Stimulated activated CD8-positive, alpha-beta memory T cell treated with anti-CD3 and anti-CD28 coated beads, Interleukin-2, amount 100 ng/mL, for 1 hour (primary cell): ENCODE measurements at places on chromosomes 7 and 10.

DNA sequence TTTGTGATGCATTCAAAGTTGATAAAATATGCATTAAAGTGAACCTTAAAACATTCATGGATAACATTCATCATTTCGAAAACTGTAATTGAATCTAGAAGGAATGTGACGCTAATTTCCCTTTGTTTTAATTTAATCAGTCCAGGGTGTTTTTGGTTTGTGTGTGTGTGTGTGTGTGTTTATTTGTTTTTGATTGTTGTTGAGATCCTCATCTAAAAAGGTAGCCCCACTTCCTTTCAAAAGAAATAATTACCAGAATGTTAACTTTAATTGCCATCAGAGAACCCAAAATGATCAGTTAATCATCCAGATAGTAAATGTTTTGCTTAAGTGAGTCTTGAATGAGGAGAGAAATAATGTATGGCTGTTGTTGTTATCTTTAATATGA lies 74.5 kb upstream of the PTPRZ1 start:
- no peak for DNase-seq

- DNase-seq = no peak
Measured at GRCh38 chr10:54985732-54986131, 184.7 kb upstream of the PCDH15 start.

DNA sequence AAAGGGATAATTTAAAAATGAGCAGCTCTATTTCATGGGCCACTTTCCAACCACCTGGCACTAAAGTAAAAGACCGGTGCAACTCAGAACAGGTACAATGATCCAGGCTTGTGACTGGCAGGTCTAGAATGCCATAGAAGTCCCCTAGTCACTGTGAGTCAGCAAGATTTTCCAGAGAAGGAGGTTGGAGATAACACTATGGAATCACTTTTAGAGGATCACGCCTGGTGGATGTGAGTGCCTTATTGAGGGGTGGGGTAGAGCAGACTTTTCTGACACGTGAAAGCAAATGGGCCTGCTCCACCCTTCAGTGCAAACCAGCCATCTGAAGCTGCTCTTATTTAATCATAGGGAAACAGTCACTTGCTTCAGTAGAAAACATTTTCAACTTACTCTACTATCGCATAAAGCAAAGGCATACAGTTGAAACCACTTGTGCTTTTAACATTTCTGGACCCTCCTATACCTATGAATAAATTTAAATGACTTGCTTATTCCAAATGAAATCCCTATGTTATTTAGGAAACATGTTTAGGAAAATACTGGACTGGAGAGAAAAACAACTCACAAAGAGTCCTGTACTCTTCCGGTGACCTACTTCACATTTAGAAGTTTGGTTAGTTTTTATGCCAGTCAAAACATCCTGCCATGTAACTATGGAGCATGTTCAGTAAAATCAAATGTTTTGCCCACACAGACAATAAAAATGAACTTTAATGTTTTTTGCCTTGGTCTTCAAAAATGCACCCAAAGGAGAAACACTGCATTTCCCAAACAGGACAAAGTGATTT lies 21.5 kb upstream of the AKR1C1 start:
- DNase-seq = no peak

DNA sequence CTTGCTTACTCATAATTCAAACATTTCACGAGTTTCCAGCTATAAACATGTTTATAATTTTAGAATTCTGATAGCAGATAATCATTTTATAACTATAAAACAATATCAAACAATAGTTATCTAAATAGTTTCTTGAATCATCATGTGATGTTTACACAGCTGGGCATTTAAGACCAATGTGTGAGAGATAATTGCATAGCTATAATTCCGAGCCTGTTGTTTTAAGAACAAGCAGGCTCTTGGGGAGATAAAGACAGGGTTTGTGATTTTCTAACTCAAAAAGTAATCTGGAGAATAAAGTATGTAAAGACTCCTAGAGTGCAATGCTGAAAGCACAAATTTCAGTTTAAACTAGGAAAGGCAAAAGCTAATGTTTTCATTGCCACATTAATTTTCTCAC lies 331.2 kb downstream of the LRRTM3 start:
- no peak for DNase-seq

GRCh38 chr10:23717913-23718312 lies 279.0 kb downstream of the OTUD1 start:
- no peak for DNase-seq

DNA sequence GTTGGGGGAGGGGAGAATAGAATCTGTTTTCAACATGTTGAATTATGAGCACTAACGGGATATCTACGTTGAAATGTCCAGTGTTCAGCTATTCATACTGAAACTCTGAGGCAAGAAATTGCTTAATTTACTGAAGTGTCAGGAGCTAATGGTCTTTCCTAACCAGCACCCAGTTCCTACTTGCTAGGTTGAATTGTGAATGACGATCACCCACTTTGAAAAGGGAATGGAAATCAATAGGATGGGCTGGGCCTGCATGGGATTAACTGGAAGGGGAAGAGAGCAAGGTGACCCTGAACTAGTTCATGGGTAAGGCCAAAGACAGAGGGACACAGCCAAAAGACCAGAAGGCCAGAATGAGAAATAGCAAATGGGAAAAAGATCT lies 51.3 kb downstream of the HIPK2 start:
- no peak for DNase-seq

DNA sequence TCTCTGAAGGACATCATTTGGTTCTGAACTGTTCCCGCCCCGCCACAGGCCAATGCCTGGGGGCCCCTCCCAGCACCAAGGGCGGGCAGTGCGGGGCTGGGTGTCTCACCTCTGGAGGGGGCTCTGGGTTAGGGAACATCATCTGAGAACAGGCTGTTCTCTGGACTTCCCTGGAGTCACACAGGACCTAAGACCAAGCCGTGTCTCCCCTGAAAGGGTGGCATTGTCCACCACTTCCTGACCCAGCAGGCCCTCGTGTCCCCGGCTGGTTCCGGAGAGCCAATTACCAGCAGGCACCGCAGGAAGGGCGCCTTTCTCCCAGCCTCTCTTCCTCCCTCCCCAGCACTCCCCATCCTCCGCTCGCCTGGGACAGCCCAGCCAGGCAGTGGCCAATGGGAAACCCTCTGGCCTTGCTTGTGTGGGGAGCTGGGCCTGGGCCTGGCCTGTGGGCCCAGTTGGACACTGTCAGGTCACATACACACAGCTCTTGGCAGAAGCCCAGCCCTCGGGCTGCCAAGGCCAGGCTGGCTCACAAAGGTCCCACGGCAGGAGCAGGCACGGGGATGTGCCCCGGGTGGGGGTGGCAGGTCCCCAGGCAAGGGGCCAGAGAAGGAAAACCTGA lies 119.5 kb downstream of the SPDYE5 start:
- DNase-seq = no peak

GRCh38 chr10:12158111-12158510 lies 28.6 kb downstream of the SEC61A2 start:
- no peak for DNase-seq

- DNase-seq = no peak
Measured at GRCh38 chr10:44809647-44810046, 101.5 kb upstream of the TMEM72 start.

DNA sequence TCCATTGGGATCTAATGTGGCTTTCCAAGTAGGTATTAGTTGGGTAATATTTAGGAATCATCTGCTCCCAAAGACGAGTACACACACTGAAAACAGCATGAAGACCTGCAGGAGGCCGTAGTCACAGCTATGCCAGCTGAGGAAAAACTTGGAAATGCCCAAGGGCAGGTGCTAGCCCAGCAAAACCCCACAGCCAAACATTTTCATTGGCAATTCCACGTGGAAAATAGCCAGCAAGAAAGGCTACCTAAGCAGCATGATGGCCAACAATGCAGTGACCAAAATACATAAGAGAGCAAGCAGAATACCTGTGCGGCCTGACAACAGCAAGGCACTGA lies 32.7 kb downstream of the DOCK4 start:
- DNase-seq = no peak

- no peak for DNase-seq
Measured at GRCh38 chr7:100464210-100464660, at the start of gene SPACDR. TSS of gene SPACDR (minus strand) at chr7:100464260. CDS start at chr7:100464025, 235 bp downstream.

- DNase-seq = no peak
Measured at GRCh38 chr7:68729371-68729770, 868.9 kb upstream of the AUTS2 start.

DNA sequence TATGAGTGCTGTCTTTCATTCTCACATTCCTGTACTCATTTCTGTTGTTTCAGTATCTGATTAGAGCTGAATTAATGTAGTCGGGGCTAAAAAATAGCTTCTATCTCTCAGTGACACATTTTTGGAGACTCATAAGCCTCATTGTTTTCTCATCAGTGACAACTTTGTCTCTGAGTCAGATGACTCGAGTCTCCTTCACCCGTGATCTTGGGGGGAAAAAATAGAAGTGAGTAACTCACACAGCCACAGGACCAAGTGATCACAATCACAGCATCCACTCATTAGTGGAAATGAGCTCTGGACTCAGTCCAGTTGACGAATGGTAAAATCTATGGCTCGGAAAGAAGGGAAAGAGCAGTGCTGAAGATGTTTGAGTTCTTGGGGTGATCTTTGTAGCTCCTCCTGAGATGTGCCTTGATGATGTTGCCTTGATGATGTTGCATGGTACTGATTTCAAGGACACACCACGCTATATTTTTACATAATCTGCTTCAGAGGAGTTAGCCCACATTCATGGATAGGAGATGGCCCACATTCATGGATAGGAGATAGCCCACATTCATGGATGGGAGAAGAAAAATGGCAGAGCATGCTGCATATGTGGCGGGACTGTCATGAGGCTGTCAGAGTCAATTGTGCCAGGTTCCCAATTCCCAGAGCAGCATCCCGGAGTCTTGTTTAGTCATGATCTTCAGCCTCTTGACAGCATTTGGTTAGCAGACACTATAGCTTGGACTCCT lies 214.7 kb downstream of the CELF2 start:
- DNase-seq = no peak

- no peak for DNase-seq
Measured at GRCh38 chr10:45442662-45443061, 68.6 kb downstream of the ALOX5 start.

- DNase-seq = no peak
Measured at GRCh38 chr10:64142395-64142794, 621.2 kb downstream of the REEP3 start.

DNA sequence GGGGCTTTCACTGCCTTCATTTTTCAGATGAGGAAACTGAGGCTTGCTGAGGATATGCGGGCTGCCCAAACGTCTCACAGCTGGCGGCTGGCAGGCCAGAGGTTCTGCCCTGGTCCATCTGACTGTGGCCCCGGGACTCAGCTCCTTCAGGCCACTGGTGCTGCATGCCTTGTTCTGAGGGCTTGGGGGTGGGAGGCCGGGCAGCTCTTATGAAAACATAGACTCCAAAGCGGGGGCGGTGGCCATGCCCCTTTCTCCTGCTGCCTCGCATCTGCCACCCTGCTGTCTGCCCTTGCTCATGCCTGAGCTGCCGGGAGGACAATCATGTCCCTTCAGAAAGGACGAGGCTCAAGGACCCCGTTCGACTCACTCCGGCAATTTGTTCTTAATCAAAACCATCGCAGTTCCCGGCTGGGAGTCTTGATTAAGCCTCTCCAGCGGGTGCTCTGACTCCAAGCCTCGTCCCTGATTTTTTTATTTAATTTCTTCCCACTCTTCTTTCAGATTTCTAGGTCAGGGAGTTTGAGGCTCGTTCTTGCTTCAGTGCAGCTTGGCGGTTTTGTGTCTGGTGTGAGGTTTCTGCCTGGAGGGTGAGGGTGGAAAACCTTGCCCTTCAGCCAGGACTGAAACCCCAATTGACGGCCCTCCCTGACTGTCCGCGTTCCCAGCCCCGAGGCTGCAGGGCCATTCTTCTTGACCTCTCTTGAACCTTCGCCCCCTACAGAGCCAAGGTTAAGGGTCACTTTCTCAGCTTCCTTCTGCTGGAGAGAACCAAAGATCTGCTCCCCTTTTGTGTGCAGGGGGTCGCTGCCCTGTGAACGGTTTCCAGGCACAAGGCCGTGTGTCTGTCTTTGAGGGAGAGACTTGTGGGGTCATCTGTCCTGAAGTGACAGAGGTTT lies 120.8 kb downstream of the DNAJB6 start:
- no peak for DNase-seq

- DNase-seq = no peak
Measured at GRCh38 chr7:136925556-136925955, 57.1 kb downstream of the CHRM2 start.

GRCh38 chr7:1192171-1192676 lies 32.2 kb upstream of the ZFAND2A start:
- no peak for DNase-seq

- DNase-seq = no peak
Measured at GRCh38 chr10:56646329-56647111, 285.5 kb upstream of the ZWINT start.

DNA sequence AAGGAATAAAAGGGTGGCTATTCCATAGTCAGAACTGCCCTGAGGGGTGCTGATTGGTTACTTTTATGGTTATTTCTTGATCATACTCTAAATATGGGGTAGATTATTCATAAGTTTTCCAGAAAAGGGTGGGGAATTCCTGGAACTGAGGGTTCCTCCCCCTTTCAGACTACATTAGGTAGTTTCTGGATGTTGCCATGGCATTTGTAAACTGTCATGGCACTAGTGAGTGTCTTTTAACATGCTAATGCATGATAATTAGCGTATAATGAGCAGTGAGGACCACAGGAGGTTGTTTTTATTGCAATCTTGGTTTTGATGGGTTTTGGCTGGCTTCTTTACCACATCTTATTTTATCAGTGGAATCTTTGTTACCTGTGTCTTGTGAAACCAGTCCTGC lies 26.5 kb upstream of the POT1 start:
- DNase-seq = no peak

- DNase-seq = no peak
Measured at GRCh38 chr7:155344270-155344617, 46.6 kb downstream of the INSIG1 start.

- DNase-seq = no peak
Measured at GRCh38 chr10:111475720-111476119, 398.9 kb downstream of the ADRA2A start.

DNA sequence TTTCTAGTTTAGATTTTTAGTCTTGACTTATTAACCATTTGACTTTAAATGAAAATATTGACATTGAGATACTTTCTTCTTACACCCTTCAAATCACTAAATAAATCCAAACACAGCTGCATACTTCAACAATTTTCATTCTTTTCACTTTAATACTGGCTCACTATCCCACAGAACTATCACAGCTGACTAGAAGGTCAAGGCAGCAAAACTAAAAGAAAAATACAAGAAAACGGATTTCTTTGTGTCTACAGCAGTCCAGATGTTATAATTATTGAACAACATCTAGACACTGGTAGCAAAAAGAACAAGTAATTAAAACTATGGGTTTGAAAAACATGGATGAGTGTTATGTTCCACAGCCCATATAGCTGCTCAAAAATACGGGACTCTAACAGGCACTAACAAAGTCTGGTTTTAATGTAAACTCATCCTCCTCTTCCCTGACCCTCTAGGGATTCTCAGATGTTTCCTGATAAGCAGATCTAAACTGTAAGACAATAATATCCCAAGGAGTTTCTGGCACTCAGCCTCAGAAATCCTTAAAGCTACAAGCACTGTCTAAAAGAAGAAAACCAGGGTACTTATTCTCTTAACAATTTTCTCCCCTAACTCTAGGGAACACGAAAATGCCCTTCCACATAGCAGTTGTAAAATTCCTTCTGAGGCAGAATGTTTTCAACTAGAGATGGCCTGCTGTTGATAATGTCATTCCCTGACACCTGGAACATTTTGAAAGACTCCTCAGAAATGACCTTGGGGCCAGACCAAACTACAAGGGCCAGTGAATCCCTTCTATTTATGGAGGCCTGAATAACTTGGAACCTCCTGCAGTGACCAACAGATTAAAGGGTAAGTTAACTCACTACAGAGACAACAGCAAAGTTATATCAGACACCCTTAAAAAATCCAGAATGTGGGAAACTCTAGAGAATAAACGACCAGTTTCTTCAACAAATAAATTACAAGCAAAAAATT lies 12.8 kb downstream of the DNMBP start:
- DNase-seq = no peak

- no peak for DNase-seq
Measured at GRCh38 chr10:77673101-77673500, 35.5 kb upstream of the KCNMA1 start.
